ENCODE measurements at places on chromosomes 1 and 21.

GRCh38 chr1:152533327-152533938 is 19.2 kb downstream of the CRCT1 start:
- DNase-seq = no peak

DNA sequence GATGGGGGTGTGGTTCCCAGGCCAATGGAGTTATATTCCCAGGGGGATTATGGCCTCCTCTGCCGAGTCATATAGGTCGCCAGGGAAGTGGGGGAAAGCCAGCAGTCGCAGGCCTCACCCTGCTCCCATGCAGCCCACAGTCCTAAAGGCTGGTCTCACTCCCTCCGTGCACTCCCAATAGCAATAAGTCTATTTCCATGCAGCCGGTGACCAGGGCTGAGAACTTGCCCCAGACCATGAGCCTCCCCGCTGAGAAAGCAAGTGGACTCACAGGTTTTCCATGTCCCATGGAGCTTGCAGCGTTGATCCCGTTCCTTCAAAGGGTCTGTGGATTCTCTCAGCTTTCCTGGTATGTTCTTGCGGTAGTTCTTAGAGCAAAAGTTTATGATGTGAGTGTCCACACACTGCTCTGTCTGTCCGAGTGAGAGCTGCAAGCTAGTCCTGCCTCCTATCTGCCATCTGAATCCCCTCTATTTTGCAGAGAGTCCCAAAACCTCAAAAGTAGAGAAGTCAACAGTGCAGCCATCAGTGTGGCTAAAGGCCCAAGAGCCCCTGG is 81.7 kb upstream of the TMPRSS2 start:
- no peak for DNase-seq

GRCh38 chr1:203534526-203534925 is 40.6 kb downstream of the OPTC start:
- peak; percentile 99 for DNase-seq

- DNase-seq = peak; percentile 53
Observed at GRCh38 chr1:84877592-84877991, 15.4 kb downstream of the LPAR3 start.

DNA sequence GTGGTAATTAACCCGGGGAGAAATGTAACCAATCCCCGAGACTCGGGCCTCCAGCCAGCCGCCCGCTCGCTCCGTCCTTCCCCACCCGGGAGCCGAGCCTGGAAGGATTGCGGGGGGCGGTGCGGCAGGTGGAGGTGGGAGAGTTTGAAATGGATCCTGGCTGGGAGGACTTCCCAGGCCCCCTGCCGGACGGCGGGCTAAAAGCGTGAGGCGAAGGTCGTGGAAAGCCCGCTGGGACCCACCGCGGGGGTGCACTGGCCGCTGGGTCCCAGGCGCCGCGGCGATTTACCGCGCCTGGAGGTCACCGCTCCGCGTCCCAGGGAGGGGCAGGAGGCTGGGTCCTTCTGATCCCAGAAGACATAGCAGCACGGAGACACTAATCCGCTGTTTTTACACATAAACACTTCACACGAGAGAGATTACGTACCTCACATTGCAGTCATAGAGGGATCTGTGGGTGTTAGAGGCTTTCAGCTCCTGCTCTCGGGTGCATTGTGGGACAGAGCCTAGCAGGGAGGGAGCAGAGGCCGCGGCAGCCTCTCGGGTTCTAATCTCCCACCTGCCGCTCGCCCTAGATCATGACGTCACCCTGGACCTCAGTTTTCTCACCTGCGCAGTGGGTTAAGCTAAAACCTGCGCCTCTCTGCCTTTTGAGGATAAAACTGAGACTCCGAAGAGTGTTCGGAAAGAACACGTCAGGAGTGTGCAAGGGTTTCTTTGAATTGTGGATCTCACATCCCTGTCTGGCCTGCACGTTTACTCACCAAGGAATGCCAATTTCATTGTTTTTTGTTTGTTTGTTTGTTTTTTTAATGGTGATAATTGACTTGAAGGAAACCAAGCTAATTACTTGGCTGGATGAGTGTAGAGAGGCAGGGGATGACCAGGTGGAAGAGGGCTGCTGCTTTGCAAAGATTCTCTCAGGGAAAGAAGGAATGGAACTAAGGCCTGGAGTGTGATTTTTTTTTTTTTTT is 17.1 kb upstream of the TMEM9 start:
- DNase-seq = no peak

DNA sequence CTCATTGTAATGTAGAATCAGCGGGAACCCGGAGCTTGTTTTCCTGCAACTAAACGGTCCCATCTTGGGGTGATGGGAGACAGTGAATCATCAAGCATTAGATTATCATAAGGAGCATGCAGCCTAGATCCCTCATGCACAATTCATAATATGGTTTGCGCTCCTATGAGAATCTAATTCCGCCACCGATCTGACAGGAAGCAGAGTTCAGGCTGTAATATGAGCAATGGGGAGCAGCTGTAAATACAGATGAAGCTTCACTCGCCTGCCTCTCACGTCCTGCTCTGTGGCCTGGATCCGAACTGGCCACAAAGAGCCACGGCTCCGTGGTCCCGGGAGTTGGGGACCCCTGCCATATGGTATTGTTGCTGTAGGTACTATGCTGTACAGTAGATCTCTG is 1.6 kb downstream of the IFI44 start:
- peak; percentile 81 for DNase-seq

DNA sequence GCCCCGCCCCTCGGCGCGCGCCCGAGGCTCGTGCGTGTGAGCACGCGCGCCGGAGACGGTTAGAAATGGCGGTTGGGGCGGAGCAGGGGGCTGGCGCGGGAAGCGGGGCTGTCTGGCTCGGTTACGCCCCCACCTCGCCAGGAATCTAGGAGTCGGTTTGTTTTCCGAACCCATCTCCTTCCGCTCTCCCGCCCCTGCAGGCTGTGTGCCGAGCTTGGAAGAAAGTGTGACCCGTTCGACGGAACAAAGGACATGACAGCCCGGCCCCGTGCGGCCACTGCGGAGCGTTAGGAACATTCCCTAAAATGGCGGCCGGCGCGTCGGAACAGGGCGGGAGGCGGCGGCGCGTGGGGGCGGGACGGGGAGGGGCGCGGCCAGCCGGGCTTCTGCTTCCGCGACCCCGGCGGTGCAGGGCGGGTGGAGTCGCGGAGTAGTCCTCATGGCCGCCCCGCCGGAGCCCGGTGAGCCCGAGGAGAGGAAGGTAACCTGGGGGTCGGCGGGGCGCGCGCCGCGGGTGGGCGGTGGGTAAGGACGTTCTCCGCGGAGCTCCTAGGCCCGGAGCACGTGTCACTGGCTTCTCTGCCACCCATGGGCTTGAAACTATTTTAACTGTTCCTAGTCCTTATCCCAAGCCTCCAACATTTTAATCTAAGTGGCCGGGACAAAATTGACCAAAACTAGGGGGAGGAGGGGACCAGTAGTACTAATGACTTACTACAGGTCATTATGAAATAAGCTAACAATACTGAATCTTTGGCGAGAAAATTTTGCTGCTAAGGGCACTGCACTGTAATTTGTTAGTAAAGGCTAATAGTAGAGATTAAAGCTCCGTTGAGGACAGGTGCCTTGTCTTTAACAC is at the start of gene COX20:
Gene COX20 (plus strand): TSS at position 383 of the 859 bp plus-strand sequence. CDS start 57 bp downstream, at position 440.
- DNase-seq = peak; percentile 95

DNA sequence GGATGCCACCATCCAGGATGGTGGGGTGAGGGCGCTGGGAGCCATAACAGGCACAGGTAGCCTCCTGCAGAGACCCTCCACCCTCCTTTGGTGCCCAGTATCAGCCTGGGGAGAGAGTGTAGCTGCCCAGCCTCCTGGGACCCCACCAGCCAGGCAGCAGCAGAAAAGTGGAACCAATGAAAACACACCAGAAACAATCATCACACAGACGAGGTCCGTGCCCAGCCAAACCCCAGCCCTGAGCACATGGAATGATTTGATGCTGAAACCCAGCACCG is 285.1 kb downstream of the PTPRU start:
- no peak for DNase-seq

GRCh38 chr1:175380521-175381300 is 188.1 kb upstream of the KIAA0040 start:
- DNase-seq = no peak

DNA sequence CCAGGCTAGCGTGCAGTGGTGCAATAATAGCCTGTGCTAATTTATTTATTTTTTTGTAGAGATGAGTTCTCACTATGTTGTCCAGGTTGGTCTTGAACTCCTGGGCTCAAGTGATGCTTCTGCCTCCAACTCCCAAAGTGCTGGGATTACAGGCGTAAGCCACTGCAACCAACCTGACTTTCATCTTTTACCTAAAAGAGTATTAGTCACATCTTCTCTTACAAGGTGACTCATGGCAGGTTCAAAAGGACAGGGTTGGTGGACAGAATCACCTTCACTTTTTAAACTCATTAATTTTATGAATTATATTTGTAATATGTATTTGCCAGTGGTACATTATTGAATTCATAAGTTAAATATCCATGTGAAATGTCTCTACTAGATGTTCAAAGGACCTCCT is 18.1 kb downstream of the JAM2 start:
- no peak for DNase-seq

DNA sequence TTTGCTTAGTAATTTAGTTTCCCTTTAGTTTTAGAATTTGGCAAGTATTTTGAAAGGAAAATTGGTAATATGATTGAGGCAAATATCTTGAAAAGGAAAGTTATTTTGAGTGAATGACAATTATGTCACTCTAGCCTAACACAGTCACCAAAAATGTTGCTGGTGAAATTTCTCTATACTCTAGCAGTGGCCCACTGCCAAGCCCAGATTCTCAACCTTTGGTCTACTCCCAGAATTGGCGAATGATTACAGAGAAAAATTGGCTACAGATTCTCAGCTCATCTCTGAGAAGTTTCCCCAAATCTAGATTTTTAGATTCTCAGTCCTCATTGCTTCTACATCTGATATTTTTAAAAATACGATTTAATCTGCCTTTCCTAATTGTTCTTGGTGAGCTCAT is 84.9 kb downstream of the PIGK start:
- peak; percentile 46 for DNase-seq

- DNase-seq = peak; percentile 98
Observed at GRCh38 chr21:45874716-45875415, 106.7 kb upstream of the COL6A1 start.

- DNase-seq = no peak
Observed at GRCh38 chr1:222618001-222618879, at the start of gene MIA3. Gene MIA3 (plus strand): TSS chr1:222618097. CDS start chr1:222618111, 14 bp downstream.

- DNase-seq = no peak
Observed at GRCh38 chr1:94119796-94120569, 965 bp downstream of the ABCA4 start.

GRCh38 chr1:13809461-13810159 is 109.6 kb downstream of the PRDM2 start:
- DNase-seq = no peak

DNA sequence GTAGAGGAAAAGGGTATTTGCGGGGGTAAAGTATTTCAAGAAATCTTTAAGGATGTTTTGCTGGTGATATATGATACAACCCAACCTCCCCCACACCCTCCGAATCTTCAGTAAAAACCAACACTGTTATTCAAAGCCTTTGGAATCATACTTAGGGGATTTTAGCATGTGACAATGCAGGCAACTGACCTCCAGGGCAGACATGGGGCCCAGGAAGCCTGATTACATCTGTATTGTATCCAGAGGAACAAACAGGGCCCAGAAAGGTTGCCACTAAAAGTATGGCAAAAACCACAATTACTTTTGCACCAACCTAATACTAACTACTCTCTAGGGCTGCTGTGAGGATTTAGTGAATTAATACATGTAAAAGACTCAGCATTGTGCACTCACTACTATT is 43.9 kb upstream of the CNN3 start:
- DNase-seq = no peak

DNA sequence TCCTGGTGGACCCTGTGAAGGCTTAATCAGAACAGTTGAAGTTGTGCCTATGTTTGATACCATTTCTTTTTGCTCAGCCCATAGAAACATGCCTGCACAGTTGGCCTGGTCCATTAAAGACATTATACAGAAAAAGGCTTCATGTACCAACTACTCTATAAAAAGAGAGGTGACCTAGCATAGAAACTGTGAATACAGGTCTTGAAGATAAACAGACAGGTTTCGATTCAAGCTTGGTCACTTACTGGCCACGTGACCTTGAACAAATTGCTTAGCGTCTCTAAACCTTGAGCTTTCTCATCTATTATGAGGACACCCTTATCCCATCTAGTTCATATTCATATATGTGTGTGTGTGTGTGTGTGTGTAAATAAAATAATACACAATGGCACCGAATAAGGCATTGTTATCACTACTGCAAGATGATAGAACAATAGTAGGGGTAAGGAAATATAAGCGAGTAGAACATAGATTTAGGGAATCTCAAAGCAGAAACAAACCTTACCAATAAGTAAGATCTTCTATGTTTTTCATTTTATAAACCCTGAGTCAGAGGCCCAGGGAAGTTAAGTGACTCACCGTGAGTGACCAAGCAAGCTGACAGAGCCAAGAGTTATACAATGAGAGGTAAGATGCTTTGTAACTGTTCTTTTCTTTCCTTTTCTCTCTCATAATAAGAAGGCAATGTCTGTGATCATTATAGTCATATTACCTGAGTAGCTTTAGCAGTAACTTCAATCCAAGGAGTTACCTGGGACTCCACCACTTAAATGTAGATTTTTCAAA is 476.8 kb upstream of the DEPDC1 start:
- peak; percentile 41 for DNase-seq

- DNase-seq = peak; percentile 70
Observed at GRCh38 chr1:41666981-41667631, 182.6 kb upstream of the EDN2 start.

DNA sequence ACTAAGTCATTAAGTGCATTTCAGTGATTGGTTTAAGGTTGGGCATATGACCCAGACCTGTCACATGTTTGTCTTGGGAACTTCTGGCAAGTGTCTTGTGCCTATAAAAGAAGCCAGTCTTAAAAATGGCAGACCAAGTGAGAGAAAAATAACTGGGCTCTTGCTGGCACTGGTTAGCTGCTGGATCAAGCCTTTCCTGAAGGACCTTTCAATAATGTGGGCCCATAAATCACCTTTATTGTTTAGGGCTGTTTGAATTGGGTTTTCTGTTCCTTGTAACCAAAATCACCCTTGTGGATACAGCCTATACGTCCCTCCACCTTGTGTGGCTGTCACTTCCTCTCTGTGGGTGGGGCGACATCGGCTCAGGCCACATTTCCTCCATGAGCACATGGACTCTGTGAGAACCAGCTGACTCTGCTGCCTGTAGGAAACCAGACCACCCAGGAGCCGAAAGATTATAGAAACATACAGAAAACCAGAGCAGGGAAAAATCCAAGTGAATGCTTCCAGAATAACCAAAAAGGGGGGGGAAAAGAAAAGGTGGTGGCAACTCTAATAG is 25.6 kb upstream of the WNT4 start:
- DNase-seq = no peak

- no peak for DNase-seq
Observed at GRCh38 chr1:16186655-16187235, 25.7 kb downstream of the ARHGEF19 start.

DNA sequence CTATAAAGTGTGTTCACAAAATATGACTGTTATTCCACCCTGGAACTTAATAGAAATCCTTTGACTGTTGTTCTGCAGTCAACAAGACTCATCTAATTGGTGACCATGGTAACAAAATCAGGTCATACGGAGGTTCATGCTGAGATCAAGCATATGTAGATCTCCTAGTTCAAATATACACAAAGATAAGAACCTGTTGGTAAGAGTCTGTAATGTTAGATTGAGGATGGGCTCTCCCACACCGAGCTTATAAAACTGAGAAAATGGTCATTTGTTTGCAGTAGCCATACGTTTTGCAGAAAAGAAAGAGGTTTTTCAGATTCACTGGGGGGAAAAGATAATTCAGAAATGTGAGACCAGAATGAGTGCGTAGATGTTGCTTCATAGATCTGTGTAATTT is 468.1 kb downstream of the RPS6KC1 start:
- no peak for DNase-seq

- DNase-seq = no peak
Observed at GRCh38 chr1:165537356-165538109, 6.3 kb upstream of the LRRC52 start.
